Activated naive CD4-positive, alpha-beta T cell treated with anti-CD3 and anti-CD28 coated beads, Interleukin-2, amount 50 U/mL, for 72 hours (primary cell): ENCODE measurements at places on chromosomes 4 and X. TPM values are rescaled to one million over a fixed set of nuclear protein-coding genes. Genes with fewer than 3 reads are reported as not detected.

DNA sequence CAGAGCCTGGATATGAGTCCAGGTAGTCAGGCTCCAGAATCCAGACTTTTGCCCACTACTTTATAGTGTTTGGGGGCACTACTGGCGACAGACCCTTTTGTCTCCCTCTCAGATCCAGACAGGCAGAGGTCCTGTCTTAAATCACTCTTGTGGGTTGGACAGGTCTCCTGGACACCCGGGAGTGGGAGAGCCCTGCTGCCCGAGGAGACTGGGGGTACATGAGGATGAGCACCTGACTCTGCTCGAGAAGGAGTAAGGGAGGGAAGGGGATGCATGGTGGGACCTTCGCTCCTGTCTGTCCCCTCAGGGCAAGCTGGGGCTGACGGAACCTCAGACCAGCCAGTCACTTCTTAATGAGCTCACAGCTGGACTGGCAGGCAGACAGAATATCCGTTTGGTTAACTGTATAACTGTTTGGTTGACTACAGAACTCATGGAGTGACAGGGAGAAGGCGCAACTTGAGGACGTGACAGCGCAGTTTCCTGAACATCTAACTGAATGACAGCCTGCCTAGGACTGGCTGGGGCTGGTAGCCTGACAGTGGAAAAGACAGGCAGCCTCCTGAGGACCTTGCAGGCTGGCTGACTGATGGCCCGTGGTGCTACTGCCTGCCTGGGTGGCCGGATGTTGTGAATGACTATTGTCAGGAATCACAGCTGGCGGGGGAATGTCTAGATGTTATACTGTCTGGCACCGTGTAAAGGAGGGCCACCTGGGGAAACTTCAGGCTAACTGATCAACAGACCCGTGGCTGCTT lies 1.6 kb upstream of the SUV39H1 start:
- DNase-seq = no peak

- DNase-seq = no peak
Measured at GRCh38 chrX:39891781-39892180, 206.0 kb downstream of the BCOR start.

GRCh38 chr4:86014599-86014998 lies 345.3 kb downstream of the MAPK10 start:
- no peak for DNase-seq

GRCh38 chrX:115690511-115691216 lies 129.7 kb downstream of the PLS3 start:
- peak; percentile 40 for DNase-seq

GRCh38 chrX:21747558-21747957 lies 10.4 kb downstream of the SMPX start:
- no peak for DNase-seq

GRCh38 chr4:4721636-4722035 lies 137.8 kb upstream of the MSX1 start:
- no peak for DNase-seq

DNA sequence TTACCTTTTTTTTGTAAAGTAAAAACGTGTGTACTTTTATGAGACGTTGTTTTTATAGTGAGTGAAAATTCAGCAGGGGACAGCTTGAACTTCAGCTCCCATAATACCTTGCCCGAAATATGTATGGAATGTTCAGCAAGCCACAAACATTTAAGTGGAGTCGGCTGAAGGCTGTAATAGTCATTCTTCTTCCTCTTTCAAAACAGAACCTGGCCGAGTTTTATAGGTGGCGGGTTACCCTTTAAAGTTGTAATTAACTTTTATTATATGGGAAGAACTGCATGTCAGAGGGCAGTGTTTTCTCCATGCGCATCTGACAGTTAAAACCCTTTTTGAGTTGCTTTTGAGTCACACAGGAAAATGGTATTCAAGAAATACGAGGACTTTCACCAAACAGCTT lies 50.7 kb downstream of the CLDN34 start:
- no peak for DNase-seq

GRCh38 chrX:125405339-125405738 lies 85.7 kb downstream of the TEX13C start:
- DNase-seq = no peak

GRCh38 chr4:176340871-176341685 lies 21.3 kb downstream of the SPCS3 start:
- no peak for DNase-seq

GRCh38 chr4:113951263-113951662 lies 28.2 kb downstream of the ARSJ start:
- no peak for DNase-seq

GRCh38 chr4:52358883-52359321 lies 300.2 kb downstream of the USP46 start:
- no peak for DNase-seq

Gene SPANXD
- total RNA-seq = not detected

DNA sequence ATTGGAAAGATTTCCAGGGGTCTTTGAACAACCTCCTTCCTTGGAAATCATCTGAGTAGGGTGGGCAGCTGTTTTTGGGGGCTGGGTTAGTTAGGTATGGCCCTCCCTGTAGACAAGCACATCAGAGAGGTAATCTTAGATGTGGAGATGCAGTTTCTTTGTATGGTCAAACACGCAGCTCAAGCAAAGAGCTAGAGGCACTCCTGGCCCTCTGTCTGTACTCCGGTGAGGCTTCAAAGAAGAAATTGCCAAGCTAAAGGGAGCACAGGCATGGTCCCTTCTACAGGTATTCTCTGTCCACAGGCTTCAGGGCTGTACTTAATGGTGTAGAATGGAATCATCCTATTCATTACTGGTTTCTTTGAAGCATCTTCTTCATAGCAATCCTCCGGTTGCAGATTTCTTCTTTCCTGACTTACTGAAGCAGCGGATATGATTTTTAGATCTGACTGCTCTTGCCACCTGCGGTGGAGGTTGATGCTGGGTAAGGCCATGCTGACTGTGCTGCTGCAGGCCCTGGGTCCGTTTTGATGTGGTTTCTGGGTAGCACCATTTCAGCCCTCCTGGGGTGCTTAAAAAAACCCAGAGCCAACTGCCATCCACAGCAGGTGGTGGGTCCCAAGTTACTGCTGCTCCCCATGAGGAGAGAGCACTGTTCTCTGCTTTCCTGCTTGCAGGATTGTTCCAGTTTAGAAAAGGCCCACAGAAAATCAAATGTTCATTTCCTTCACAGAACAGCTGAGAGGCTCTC lies 318.9 kb upstream of the GATB start:
- DNase-seq = peak; percentile 74

DNA sequence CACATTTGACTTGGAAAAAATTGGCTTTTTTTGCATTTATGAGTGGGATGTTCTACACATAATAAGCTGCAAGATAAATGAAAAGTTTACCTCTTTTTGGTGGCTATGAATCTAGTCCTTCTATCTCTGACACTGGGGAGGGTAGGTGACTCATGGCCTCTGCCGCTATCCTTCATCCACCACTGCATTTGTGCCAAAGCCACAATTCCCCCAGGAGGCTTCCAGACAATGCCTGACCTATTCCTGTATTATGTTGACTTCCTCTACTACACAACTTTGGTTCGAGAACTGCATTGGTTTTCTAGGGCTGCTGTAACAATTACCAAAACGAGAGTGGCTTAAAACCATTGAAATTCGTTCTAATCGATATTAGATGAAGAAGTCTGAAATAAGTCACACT lies 245.6 kb downstream of the TRAM1L1 start:
- DNase-seq = no peak

Gene TMEM47
- total RNA-seq = not detected

Gene BEX5
- 6.3 TPM for total RNA-seq

Gene TBX22
- total RNA-seq = not detected

Gene USP38
- 19.4 TPM for total RNA-seq

- no peak for DNase-seq
Measured at GRCh38 chr4:116539744-116540143, 545.6 kb downstream of the TRAM1L1 start.

DNA sequence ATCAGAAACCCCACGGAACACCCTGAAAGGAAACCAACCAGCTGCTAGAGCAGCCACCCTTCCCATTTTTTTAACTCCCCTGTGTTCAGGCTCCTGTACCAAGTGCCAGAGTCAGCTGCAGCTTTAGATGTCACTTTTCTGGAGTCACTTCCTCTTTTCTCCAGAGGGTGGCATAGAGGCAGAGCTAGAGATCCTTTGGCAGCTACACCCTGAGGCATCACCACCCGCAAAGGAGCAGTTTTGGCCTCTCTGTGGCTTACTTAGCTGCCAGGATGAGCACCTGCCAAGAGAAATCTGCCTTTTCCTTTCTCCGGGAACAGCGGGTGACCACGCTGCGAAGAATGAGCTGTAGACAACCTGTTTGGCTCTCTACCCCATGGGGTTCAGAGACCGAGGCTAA lies 58.0 kb upstream of the CHRDL1 start:
- DNase-seq = no peak

DNA sequence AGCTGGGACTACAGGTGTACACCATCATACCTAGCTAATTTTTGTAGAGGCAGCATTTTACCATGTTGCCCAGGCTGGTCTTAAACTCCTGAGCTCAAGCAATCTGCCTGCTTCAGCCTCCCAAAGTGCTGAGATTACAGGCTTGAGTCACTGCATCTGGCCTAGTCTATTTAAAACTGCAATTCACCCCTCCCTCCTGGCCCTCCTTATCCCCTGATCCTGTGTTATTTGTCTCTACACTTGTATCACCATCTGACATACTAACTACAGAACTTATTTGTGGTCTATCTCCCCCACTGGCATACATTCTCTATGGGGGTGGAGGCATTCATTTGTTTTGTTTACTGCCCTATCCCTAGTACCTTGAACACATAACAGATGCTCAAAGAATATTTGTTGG lies 23.7 kb downstream of the CC2D2A start:
- no peak for DNase-seq

Gene SGCB
- 10.5 TPM for total RNA-seq

DNA sequence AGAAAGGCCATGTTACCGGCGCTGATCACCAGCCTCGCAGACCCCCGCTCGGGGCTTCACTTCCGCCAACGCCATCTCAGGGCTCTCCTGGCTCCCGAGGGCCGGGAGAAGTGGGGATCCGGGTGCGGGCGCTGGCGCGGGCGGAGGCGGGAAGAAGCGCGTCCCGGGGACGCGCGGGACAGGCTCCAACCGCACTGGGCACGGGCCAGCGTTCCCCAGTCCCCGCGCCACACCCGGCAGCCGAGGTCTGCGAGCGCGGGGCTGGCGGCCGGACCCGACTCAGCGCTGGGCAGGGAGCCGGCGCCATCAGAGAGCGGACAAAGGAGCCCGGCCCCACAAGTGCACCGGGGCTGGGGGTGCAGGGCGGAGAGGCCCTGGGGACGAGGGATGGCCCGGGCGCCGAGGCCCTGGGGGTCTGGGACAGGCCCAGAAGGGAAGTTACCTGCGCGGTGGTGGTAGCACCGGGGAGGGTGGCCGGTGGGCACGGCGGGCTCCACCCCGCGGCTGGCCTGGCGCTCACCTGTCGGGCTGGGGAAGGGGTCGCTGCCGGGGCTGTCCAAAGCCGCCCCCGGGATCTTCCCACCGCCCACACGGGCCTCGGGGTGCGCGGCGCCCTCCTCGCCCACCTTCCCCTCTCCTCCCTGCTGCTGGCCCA lies 449 bp downstream of the CTPS2 start:
- DNase-seq = peak; percentile 3

DNA sequence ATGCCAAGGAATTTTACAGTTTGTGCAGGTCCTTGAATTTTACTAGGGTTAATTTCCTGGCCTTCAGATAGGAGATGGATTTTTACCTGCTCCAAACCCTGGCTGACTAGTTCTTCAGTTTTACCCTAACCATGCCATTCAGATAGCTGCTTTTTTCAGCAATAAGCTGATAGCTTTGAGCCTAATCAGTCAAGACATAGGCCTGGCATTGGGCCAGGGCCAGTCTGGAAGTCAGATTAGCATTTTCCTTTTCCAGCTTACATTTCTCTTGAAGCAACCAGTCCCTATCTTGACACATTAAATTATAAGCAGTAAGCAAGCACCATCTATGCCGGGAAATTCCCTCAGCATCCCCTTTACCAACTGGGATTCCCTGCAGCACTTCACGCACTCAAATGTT lies 177.1 kb downstream of the ADGRA3 start:
- no peak for DNase-seq

GRCh38 chrX:13304052-13304451 lies 15.8 kb downstream of the ATXN3L start:
- no peak for DNase-seq

- no peak for DNase-seq
Measured at GRCh38 chr4:26707342-26707741, 123.5 kb downstream of the TBC1D19 start.

DNA sequence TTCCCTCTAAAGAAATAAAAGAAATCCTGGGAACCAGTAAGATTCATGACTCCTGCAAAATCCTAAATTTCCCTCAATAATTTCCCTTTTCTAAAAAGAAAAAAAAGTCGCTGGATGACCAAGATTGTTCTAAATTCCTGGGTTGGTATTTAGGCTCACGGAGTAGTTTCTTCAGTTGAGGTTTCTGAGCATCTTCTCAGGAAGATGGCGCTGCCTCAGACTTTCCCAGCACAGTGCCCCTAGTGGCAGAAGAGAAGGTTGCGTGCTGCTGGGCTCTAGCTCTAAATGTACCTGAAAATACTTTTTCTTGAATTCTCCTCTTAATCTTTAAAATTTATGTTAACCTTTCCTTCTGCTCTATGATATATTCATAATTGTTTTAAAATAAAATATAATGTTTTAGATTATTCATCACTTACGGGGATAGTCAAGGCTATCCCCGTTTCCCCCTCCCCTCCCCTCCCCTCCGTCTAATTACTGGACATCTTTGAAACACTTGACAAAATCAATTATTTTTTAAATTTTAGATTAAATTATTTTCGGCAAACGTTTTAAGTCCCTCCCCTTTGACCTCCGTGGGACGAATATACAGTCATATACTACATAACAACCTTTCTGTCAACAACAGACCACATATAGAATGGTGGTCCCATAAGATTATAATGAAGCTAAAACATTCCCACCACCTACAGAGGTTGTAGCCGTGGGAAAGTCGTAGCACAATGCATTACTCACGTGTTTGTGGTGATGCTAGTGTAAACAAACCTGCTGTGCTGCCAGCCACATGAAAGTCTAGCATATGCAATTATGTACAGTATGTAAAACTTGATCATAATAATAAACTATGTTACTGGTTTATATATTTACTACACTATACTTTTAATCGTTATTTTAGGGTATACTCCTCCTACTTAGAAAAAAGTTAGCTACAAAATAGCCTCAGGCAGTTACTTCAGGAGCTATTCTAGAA lies 41.0 kb upstream of the GATB start:
- no peak for DNase-seq

DNA sequence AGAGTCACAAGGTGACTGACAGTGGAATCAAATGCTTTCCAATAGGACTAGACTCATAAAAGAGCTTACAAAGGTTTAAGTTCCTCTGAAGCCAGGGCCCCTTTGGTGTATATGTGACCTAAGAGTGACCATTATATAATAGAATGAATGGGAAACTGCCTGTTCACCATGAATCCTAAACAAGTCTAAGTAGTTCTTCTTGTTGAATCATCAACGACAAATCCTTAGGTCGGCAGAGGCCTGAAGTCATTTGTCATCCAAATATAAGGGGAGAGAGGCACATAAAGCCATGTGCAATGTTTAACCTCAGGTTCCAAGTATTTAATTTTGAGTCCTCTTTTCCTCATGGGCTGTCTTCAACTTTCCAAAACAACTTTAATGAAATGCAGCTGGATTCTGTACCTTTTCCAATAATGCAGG lies 122.4 kb downstream of the RASL11B start:
- no peak for DNase-seq
